ENCODE measurements at places on chromosomes 13 and 19.

- no peak for DNase-seq
Observed at GRCh38 chr19:47826800-47827199, 5.1 kb downstream of the CRX start.

DNA sequence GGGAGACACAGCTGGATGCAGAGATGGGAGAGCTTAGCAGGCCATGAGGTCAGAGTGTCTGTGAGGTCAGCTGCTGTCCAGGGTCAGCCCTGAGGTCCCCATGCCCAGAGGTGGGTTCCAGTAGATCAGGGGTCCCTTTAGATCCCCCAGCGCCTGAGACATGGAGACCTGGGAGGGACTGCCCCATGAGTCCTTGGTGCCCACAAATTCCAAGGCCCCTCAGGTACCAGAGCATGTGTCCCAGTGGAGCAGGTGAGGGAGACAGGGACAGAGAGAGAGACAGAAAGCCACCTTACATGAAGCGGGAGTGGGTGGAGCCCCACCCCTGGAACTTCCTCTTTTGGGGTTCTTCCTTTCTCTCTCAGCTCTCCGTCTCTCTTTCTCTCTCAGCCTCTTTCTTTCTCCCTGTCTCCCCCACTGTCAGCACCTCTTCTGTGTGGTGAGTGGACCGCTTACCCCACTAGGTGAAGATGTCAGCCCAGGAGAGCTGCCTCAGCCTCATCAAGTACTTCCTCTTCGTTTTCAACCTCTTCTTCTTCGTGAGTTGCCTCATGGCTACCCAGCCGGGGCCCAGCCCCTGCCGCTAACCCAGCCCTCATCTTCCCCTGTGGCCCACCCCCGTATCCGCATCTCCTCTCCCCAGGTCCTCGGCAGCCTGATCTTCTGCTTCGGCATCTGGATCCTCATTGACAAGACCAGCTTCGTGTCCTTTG, at the start of gene CD37:
Gene CD37, plus strand, starts transcription at position 336 of the 713 bp plus-strand sequence. Its CDS starts 135 bp downstream, at position 471.
- DNase-seq: no peak

DNA sequence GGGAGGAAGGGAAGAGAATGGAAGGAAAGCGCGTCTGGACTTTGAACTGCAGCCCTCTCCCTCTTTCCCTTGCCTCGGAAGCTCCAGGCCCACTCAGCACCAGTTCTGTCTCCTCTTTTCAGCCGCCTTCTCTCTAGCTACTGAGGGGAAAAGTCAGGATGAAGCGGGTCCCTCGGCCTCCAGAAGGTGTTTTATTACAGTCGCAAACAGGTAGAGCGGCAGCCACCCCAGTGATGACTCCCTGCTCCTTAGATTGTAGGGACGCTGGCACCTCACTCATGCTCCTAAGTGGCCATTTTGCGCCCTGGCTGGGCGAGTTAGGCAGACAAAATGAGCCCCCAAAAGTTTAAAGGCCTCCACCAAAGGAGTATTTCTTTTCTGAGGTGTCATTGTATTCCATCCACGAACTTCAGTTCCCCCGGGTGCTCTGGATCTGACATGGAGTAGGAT, 954 bp upstream of the STK24 start:
- DNase-seq: no peak

DNA sequence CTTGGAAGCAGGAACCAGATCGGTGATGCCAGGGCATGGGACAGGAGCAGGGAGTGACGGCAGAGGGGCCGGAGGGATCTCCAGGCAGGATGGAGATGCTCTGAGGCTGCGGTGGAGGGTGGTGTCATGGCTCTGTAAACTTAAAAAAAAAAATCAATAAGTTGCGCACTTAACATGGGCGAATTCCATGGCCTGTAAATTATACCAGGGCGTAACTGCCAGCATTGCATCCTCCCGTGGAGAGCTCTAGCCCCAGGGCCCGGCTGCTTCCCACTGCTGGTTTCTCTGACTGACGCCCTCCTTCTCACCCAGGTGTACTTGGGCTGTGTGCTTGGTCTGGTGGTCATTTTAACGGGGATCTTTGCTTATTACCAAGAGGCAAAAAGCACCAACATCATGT, 8.7 kb downstream of the ATP12A start:
- no peak for DNase-seq

GRCh38 chr13:112376050-112376681, at the start of gene SPACA7:
TSS of gene SPACA7 (plus strand) at chr13:112376355. CDS start at chr13:112376386, 31 bp downstream.
- no peak for DNase-seq

DNA sequence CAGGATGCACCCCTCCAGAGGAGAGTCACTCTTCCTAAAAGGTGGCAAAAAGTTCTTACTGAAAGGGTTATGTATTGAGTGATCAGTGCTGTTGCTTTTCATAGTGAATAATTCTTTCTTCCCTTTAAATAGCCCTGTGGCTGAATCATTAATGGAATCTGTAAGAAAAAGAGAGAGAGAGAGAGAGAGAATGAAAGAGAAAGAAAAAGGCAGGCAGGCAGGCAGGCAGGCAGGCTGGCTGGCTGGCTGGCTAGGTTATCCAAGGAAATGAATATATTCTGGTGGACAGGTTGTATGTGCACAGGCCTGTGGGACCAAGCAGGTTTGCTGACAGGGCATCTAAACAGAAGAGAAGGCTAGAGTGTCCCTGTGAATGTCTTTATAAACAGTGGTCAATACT, 100.5 kb downstream of the DLEU7 start:
- no peak for DNase-seq

DNA sequence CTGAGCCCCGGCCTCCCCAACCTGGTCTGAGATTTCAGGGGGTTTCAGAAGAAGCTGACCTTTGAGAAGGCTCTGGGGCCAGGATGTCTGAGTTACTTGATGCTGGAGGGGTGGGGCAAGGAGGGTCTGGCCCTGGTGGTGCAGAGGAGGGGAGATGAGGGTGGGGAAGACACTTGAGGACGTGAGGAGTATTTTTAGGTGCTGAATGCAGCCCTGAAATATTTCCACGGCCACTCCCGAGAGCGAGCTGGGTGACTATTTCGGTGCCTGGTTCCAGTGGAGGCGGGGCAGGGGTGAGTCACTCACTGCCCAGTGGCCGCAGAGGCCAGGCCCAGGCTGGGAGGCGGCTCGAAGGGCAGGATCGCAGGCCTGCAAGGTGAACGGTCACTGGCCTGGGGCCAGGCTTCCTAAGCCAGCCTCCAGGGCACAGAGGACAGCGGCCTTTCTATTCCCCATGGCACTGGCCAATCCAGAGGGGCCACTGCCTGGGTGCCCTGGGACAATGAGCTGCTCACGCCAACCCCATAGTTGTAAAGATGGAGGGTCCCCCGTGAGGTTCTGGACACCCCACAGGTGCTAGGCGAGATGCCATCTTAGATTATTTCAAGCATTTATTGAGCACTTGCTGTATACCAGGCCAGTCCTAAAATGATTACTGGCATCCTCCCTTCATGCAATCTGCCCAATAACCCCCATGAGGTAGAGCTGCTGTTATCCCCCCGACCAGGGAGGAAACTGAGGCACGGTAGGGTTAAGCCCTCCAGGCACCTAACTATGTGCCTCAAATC, 19.7 kb upstream of the JUND start:
- DNase-seq: no peak

- DNase-seq: no peak
Observed at GRCh38 chr19:13841962-13842290, 35.0 kb upstream of the NANOS3 start.

DNA sequence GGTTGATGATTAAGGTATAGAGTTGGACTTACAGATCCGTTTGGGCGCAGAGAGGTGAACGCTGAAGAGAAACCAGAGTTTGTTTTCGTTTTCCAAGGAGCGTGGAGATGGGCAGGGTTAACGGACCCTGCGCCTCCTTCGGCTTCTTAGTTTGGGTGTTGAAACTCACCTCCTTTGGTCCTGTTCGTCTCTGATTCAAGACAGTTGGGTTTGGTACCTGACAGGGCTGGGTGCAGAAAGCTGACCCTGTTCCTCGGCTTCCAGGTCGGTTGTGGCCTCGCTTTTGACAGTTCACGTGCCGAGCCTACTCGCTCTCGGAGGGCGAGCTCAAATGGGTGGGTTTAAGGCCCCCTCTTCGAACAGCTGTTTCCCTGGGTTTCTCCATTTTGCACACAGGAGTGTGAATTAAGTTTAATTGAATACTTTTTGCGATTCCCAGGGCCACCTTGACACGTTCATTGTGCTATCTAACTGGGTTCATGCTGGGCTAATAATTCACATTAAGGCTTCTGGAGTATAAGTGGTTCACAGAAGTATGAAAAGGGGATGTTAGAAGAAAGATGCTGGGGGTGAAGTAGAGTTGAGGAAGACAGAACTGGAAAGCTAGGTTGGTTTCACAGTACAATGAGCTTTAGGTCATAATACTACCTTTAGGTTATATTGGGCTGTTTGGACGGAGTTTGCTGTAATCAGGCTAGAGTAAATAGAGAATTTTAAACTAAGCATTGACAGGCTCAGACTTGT, 638 bp downstream of the USPL1 start:
- no peak for DNase-seq

DNA sequence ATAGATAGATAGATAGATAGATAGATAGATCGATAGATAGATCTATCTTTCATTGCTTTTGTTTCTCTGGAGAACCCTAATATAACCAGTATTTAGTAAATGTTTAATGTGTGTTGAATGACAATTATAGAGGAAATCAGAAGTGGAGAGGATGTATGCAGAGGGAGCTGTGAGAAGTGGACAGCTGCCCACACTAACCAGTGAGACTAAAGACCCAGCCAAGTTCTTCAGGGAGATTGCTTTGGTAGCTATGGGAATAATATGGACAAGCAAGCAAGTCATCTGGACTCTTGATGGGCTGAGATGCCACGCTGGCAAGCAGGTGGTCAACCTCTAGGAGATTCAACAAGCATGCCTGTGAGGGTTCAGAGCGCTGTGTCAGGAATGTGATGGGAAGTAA, 14.9 kb upstream of the INTS6 start:
- DNase-seq: no peak

- no peak for DNase-seq
Observed at GRCh38 chr13:110665491-110666254, 40.2 kb downstream of the CARS2 start.

GRCh38 chr19:8592231-8593009, 15.2 kb upstream of the MYO1F start:
- DNase-seq: peak; percentile 84

GRCh38 chr13:48775804-48776203, 122.1 kb downstream of the CYSLTR2 start:
- no peak for DNase-seq

DNA sequence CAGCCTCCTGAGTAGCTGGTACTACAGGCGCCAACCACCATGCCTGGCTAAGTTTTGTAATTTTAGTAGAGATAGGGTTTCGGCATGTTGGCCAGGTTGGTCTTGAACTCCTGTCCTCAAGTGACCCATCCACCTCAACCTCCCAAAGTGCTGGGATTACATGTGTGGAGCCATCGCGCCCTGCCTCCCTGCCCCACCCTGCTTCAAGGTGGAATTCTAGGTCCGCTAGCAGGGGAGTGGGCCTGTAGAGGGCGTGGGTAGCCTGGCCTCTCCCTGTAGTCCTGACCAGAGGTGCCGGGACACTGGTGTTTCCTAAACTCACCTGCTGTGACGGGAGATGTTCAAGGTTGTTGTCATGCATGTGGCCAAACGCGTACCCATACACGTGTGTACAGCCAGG, 398 bp downstream of the SLC25A41 start:
- DNase-seq: no peak

DNA sequence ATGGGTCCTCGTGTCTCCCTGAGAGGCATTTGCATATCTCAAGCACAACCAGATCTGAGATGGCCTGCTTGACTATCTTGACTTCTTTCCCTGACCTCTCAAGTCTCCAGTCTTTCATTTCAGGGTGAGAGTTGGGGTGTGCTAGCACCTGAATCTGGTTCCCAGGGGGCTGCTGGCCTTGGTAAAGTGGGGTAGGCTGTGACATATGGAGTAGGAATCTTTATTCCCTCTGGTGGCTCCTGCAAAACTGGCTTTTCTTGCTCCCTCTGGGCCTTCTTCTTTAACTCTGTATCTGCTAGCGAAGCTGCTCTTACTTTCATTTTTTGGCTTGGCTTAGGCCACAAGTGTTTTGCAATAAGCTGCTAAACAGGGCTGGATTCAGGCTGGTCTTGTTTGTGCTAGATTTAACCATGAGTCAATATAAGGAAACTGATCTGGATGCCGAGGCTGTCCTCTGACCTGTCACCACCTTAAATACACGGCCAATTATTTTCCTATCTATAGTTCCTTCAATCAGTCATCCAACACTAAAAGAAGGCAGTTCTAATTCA, 42.3 kb downstream of the ZNF493 start:
- no peak for DNase-seq

DNA sequence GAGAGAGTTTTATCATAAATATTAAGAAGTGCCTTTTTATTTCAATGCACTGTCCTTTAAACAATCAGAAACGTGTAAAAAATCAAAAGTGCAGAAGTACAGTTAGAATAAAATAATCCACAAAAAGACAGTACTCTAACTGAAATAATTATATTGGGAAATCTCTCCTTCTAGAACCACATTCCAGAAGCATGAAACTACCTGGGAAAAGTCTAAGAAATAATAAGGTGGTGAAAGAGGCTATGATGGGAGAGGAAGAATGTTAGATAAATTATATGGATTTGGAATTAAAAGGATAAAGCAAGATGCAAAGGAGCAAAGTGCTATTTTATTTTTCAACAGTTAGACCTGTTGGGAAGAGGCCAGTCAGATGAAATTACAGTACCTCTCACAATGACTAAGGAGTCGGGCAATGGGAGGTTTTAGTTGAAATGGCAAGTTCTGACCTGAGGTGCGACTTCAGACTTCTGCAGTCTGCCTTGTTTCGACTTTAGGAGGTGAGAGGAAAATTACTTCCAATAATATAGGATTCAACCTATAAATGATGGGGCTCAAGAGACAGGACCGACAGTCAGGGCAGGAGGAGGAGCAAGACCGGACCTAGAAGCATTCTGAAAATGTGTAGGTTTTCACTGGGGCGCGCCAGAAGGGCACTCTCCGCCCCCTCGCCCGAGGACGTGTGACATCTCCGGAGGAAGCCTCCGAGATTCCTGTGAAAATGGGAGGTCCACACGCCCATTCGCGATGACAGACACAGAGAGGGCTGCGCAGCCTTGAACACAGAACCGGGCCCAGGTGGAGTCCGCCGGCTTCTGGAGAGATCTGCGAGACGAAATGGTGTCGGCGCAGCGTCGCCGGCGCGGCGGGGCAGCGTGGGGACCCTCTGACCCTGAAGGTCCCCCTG, 717 bp downstream of the SPRYD7 start:
- no peak for DNase-seq
